Type B pancreatic cell (in vitro differentiated cells): ENCODE measurements at places on chromosomes 11 and 22. TPM values are rescaled to one million over a fixed set of nuclear protein-coding genes. Genes with fewer than 3 reads are reported as not detected.

ZNF70 gene
- total RNA-seq, result 10.7 and 12.3 TPM in 2 replicates

FERMT3 gene
- total RNA-seq, result 3.5 and 6.9 TPM in 2 replicates

ASPHD2 gene
- total RNA-seq, result 1.1 and 2.4 TPM in 2 replicates

KDM4E gene
- not detected in 2 replicates for total RNA-seq

ESAM gene
- total RNA-seq, result 3.6 and 3.7 TPM in 2 replicates

DDI1 gene
- total RNA-seq, result not detected in 2 replicates

SCO2 gene
- 2.0 and 6.1 TPM in 2 replicates for total RNA-seq

C2CD2L gene
- total RNA-seq, result 10.7 and 13.5 TPM in 2 replicates

GLB1L3 gene
- total RNA-seq, result not detected in 2 replicates

GRCh38 chr11:83691451-83691950, 405.3 kb upstream of the CCDC90B start:
- no peak for DNase-seq
- H3K27ac ChIP-seq, result no peak overlapping the region
- peaks cover 10% of the 10 kb centered on the region for H3K4me1 ChIP-seq
- no peaks in the 10 kb centered on the region for H3K36me3 ChIP-seq

DNA sequence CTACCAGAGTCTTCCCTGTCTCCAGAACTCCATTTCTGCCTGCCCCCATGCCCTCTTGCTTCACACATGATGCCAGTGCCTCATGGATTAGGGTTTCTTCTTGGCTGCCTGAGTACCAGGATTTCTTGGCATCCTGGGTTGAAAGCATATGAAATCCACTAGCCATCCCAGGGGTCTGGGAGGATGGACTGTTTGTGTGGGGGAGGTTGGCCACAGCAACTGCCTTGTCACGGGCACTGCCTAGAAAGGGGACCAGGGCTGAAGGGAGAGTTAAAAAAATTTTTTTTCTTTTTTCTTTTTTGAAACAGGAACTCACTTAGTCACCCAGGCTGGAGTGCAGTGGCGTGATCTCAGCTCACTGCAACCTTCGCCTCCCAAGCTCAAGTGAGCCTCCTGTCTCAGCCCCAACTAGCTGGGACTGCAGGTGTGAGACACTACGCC, 4.2 kb downstream of the USP35 start:
- no peaks in the 10 kb centered on the region for H3K36me3 ChIP-seq
- H3K4me1 ChIP-seq, result peaks cover 37% of the 10 kb centered on the region
- no peaks in the 10 kb centered on the region for H3K27me3 ChIP-seq
- H3K4me3 ChIP-seq, result no peak overlapping the region

DNA sequence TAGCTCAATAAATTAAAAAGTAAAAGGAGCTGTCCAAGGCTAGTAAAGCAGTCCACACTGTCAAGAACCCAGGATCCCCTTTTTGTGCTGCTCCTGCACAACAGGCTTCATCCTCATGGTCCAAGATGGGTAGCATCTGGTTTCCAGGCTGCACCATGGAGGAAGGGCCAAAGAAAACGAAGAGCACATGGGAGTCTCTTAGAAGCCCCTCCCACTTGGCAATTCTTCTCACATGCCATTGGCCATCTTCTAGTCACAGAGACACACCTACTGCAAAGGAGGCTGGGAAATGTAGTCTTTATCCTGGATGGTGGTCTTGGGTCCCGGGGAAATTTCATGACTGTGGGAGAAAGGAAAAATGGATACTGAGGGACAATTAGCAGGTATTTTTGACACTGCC, 37.8 kb downstream of the PRR5L start:
- peaks cover 5% of the 10 kb centered on the region for H3K27me3 ChIP-seq
- H3K27ac ChIP-seq, result no peak overlapping the region
- H3K4me3 ChIP-seq, result no peak overlapping the region

GRCh38 chr11:35237860-35238715, 99.1 kb downstream of the CD44 start:
- no peaks in the 10 kb centered on the region for H3K36me3 ChIP-seq
- H3K4me3 ChIP-seq, result peak overlapping the region; percentile 59
- peak overlapping the region; percentile 27 for H3K27ac ChIP-seq
- H3K27me3 ChIP-seq, result no peaks in the 10 kb centered on the region

GRCh38 chr22:40387746-40388145, 17.4 kb downstream of the SGSM3 start:
- peak overlapping the region; percentile 63 for H3K4me3 ChIP-seq
- no peak for DNase-seq
- peaks cover 31% of the 10 kb centered on the region for H3K36me3 ChIP-seq
- H3K27me3 ChIP-seq, result no peaks in the 10 kb centered on the region
- peak overlapping the region; percentile 90 for H3K27ac ChIP-seq
- H3K4me1 ChIP-seq, result peaks cover 52% of the 10 kb centered on the region

DNA sequence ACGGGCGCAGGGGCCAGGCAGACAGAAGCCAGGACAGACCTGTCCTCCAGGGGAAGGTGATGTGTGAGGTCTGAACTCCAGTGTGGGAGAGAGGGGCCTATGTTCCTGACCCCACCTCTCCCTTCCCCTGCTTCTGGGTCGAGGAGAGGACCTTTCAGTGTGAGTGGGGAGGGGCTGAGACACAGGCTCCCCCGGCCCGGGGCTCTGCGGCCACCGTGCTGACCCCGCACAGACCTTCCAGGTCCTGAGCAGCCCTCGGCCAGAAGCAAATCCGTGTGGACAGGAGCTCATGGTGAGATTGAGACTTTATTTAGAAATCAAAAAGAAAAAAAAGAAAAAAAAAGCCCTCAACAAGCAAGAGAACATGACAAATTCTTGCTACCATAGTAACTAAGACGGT, 680.5 kb downstream of the BRD1 start:
- peaks cover 14% of the 10 kb centered on the region for H3K27me3 ChIP-seq
- DNase-seq, result no peak
- no peaks in the 10 kb centered on the region for H3K36me3 ChIP-seq
- no peak overlapping the region for H3K4me3 ChIP-seq
- no peaks in the 10 kb centered on the region for H3K4me1 ChIP-seq

DNA sequence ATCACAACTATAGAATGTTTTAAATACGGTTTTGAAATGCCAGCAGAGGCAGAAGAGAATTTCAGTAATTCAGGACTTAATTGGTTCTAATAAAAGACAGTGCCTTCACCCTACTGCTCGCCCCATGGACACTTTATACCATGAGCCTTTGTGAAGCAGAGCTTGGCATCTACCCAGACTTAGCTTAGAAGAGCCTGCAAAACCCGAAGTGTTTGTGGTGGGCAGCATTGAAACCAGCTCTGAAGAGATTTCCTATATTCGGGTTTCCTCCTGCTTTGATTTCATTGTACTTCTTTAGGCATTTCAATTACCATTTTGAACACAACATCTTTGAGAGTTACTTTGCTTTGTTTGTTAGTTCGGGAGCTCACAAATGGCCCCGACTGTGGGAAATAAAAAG, 185.1 kb upstream of the MTNR1B start:
- H3K4me1 ChIP-seq, result peaks cover 5% of the 10 kb centered on the region
- no peak overlapping the region for H3K4me3 ChIP-seq
- H3K27me3 ChIP-seq, result no peaks in the 10 kb centered on the region
- no peak for DNase-seq
- peaks cover 8% of the 10 kb centered on the region for H3K36me3 ChIP-seq

DNA sequence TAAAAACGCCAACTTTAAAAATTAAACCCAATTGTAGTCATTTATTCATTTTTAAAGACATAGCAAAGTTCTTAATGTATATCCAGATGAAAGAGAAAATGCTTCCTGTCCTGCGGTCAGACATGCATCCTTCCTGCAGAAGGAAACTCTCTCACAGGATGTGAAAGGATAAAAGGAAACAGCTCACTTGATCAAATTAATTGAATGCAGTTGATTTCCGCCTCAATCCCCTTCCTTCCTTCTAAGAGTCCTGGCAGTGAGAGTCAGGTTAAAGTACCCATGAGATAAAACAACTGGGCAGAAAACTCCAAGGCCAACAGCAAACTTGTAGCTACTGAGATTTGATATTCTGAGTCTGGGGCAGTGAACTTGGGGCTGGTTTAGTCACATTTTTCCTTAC, 38.5 kb downstream of the CWC15 start:
- peaks cover 36% of the 10 kb centered on the region for H3K4me1 ChIP-seq
- no peak overlapping the region for H3K27ac ChIP-seq
- peaks cover 4% of the 10 kb centered on the region for H3K27me3 ChIP-seq
- DNase-seq, result no peak
- H3K4me3 ChIP-seq, result no peak overlapping the region

DNA sequence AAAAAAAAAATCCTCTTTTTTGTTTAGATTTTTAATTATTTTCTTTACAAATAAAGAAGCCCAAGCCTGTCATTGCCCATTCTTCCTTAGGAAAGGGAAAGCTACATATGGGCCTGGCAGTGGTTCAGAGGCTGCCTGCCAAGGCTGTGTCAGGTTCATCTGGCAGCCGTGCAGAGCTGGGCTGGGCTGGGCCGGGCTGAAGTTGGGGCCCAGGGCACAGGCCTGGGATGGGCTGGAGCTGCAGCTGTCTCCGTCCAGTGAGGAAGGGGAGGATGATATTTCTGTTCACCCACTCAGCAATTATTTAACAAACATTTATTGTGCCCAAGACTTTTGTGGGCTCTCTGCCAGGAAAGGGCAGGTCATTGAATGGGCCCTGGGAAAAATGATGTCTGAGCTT, 4.6 kb downstream of the PRR5L start:
- no peak overlapping the region for H3K4me3 ChIP-seq
- peaks cover 4% of the 10 kb centered on the region for H3K27me3 ChIP-seq
- DNase-seq, result no peak
- no peaks in the 10 kb centered on the region for H3K4me1 ChIP-seq
- no peaks in the 10 kb centered on the region for H3K36me3 ChIP-seq

- H3K27ac ChIP-seq, result no peak overlapping the region
- peaks cover 11% of the 10 kb centered on the region for H3K4me1 ChIP-seq
- H3K27me3 ChIP-seq, result no peaks in the 10 kb centered on the region
- no peak for DNase-seq
- peaks cover 5% of the 10 kb centered on the region for H3K36me3 ChIP-seq
Measured at GRCh38 chr22:37753746-37754145, 54.0 kb upstream of the GCAT start.

GRCh38 chr11:119196833-119197483, 9.2 kb upstream of the CBL start:
- no peak overlapping the region for H3K27ac ChIP-seq
- no peaks in the 10 kb centered on the region for H3K27me3 ChIP-seq
- H3K4me3 ChIP-seq, result no peak overlapping the region
- no peaks in the 10 kb centered on the region for H3K36me3 ChIP-seq

DNA sequence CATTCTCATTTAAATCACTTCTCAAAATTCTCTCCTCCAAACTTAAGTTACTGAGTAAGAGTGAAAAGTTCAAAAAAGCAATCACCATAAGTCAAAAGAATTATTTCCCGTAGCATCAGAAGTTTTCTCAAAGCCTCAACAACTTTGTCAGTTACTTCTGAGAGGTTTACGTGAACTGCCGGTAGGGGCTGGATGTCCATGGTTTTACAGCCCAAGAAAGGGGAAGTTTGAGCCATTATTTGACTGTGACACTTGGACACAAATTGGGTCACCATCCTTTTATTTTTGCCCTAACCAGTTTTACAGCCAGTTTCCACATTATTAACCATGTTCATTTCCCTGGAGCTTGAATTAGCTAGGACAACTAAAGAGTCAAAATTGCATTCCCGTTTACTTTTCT, 7.5 kb downstream of the POU2AF3 start:
- no peak overlapping the region for H3K4me3 ChIP-seq
- H3K4me1 ChIP-seq, result peaks cover 34% of the 10 kb centered on the region
- H3K27ac ChIP-seq, result no peak overlapping the region
- DNase-seq, result no peak

- H3K36me3 ChIP-seq, result peaks cover 5% of the 10 kb centered on the region
- peak overlapping the region; percentile 96 for H3K4me3 ChIP-seq
- no peak for DNase-seq
- peak overlapping the region; percentile 98 for H3K27ac ChIP-seq
Measured at GRCh38 chr22:38313384-38313955, 3.8 kb downstream of the CSNK1E start.

DNA sequence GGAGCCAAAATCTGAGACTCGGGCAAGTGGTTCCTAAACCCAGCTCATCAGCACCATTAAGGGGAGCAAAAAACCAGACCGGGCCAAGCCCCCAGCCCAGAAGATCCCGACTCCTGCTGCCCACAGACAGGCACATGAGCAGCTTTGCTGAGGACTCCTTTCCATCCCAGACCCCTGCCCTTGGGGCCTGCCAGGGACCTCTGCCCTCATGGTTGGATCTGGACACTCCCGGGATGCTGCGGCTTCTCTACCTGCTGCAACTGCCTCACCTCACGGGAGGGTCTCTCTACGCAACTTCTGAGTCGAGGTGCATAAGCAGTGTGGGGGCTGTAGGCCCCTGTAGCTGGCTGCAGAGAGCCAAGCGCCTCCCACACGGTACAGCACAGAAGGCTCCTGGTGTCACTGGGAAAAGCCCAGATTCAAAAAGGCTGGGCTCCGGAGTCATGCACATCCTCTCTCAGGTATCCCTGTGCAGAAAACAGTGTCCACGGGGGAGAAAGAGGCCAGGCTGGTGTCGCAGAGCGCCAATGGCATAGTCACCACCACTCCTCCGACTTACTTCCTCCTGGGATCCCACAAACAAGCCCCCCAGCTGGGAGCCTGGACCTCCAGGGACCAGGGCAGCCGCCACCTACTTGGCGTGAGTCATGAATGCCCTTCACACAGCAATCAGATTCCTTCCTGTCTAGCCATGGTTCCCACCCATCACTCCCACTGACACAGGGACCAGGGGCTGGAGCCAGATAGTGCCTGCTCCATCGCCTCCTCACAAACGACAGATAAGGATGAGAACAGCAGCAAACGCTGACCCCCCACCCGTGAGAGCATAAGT, 122.1 kb downstream of the BCR start:
- no peak overlapping the region for H3K4me3 ChIP-seq
- peaks cover 23% of the 10 kb centered on the region for H3K36me3 ChIP-seq
- no peak for DNase-seq
- H3K27ac ChIP-seq, result no peak overlapping the region
- no peaks in the 10 kb centered on the region for H3K27me3 ChIP-seq

- DNase-seq, result no peak
- H3K27me3 ChIP-seq, result no peaks in the 10 kb centered on the region
- no peaks in the 10 kb centered on the region for H3K36me3 ChIP-seq
- H3K4me1 ChIP-seq, result no peaks in the 10 kb centered on the region
- no peak overlapping the region for H3K27ac ChIP-seq
Measured at GRCh38 chr11:6127881-6128280, 20.4 kb downstream of the OR56B4 start.

DNA sequence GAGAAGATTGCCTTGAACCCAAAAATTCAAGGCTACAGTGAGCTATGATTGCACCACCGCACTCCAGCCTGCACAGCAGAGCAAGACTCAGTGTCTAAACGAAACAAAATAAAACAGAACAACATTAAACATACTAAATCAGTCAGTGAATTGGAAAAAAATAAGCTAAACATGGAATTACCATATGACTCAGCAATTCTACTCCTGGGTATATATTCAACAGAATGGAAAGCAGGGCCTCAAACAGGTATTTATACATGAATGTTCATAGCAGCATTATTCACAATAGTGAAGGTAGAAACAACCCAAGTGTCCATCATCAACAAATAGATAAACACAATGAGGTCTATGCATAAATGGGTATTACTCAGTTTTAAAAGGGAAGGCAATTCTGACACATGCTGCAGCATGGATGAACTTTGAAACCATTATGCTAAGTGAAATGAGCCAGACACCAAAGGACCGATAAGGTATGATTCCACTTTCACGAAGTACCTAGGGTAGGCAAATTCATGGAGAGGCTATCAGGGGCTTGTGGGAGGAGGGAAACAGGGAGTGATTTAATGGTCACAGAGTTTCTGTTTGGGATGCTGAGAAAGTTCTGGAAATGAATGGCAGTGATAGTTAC, 15.5 kb downstream of the NTM start:
- H3K36me3 ChIP-seq, result no peaks in the 10 kb centered on the region
- no peak overlapping the region for H3K4me3 ChIP-seq
- H3K27me3 ChIP-seq, result peaks cover 12% of the 10 kb centered on the region
- DNase-seq, result no peak
- H3K27ac ChIP-seq, result no peak overlapping the region
- no peaks in the 10 kb centered on the region for H3K4me1 ChIP-seq
